T-cell (primary cell): ENCODE measurements at places on chromosomes 13 and 19. TPM values are rescaled to one million over a fixed set of nuclear protein-coding genes. Genes with fewer than 3 reads are reported as not detected.

DNA sequence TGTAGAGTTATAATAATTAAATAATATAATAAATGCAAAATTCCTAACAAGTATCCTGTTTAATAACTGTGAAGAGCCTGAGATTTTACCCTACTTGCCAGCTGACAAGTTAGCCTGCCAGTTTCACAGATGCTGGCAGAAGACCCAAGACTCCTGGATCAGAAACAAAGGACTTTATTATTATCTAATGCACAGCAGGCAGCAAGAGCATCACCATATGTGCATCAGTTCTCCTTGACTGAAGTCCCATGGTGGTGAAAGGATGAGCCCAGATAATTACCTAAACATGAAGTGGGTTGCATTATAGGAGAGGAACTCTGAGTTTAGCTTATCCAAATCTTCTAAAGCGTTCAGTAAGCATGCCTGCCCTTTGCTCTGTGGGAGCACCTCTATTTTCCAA, 39.1 kb upstream of the MTIF3 start:
- DNase-seq, result no peak
- no peaks in the 10 kb centered on the region for H3K27me3 ChIP-seq

LILRB2 gene
- 0.46 TPM for total RNA-seq

DNA sequence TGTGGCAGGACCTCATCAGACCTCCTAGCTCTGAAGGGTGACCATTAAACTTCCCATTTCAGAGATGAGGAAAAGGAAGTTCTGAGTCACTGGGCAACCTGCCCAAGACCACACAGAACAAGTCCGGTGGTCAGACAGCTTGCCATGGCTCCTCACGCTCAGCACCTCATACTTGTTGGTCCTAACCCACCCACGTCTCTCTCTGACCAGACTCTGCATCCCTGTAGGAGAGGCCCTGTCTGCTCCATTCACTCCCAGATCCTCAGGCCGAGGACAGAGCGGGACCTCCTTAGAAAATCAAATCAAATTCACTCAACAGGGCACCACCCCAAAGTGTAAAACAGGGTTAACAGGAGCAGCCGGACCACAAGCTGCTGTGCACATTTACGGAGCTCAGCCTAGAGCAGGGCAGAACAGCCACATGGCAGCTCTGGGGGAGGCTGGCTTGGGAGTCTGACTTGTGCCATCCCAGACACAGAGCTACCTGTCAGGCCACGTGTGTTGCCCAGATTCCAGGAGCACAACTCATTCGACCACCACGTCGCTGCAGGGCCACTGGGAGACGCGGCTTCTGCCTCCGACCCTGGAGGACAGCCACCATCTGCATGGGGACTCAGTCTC, 1.7 kb downstream of the MIER2 start:
- H3K36me3 ChIP-seq, result no peaks in the 10 kb centered on the region
- no peak overlapping the region for H3K4me3 ChIP-seq
- no peak for DNase-seq
- H3K4me1 ChIP-seq, result peaks cover 38% of the 10 kb centered on the region

GRCh38 chr19:45451131-45451849, 16.5 kb upstream of the FOSB start:
- peaks cover 8% of the 10 kb centered on the region for H3K4me1 ChIP-seq
- H3K27ac ChIP-seq, result peak overlapping the region; percentile 99
- no peaks in the 10 kb centered on the region for H3K27me3 ChIP-seq
- no peaks in the 10 kb centered on the region for H3K36me3 ChIP-seq

DNA sequence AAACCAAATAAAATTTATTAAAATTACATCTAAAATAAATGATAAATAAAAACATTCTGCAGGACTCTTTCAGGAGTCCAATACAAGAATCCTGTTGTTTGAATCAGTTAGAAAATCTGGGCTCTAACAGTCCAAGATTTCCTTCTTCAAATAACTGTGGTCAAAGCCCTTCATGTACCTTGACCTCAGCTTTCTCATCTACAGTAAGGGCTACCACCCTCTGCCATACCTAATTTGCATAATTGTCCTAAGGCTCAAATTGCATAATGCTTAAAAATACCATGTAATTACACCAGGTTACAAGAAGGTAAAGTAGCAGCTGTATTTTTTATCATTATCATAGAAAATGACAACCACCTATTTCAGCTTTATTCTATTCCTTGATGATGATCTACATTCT, 54.3 kb downstream of the XPO4 start:
- H3K27me3 ChIP-seq, result no peaks in the 10 kb centered on the region
- no peak overlapping the region for H3K4me3 ChIP-seq
- DNase-seq, result no peak
- H3K36me3 ChIP-seq, result peaks cover 4% of the 10 kb centered on the region
- no peaks in the 10 kb centered on the region for H3K4me1 ChIP-seq

LILRB1 gene
- 7.0 TPM for total RNA-seq

- H3K4me3 ChIP-seq, result no peak overlapping the region
- no peaks in the 10 kb centered on the region for H3K27me3 ChIP-seq
- no peaks in the 10 kb centered on the region for H3K36me3 ChIP-seq
- DNase-seq, result no peak
Measured at GRCh38 chr13:50379584-50379983, 364.3 kb downstream of the KCNRG start.

DNA sequence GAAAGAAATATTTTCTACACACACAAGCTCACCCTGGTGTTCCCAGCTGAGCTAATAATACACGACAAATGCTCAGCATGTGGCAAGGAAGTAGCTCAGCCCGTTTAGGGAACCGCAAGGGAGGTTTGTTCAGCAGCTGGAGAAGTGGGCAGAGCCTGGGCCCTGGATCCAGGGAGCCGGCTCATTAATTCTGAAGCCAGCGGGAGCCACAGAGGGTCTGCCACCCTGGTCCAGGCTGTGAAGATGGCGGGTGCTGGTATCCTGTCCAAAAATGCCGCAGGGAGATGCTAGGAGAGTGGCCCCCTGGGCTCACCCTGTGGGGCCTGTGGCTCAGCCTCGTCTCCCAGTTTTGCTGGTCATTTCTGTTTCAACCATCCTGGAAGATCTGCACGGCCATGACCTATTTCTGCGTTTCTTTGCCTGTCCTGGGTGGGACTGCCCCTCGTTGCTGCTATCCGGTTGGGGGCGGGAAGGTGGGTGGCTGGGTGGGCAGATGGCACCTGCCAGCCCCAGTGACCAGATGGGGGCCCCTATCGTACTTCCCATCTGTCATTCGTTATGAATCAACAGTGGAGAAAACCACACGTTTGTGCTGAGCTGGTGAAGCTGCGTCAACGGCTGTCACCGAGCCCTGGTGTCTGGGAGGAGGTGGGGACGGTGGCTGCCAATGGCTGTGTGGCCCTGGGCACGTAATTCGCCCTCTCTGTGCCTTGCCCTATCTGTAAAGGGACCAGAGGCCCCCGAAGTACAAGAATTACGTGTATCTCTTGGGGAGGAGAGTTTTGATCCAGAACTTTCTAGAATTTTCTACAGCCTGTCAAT, 2.7 kb upstream of the GNA15 start:
- H3K36me3 ChIP-seq, result no peaks in the 10 kb centered on the region
- peak overlapping the region; percentile 51 for H3K4me3 ChIP-seq
- peak overlapping the region; percentile 75 for H3K27ac ChIP-seq
- H3K4me1 ChIP-seq, result peaks cover 9% of the 10 kb centered on the region

DNA sequence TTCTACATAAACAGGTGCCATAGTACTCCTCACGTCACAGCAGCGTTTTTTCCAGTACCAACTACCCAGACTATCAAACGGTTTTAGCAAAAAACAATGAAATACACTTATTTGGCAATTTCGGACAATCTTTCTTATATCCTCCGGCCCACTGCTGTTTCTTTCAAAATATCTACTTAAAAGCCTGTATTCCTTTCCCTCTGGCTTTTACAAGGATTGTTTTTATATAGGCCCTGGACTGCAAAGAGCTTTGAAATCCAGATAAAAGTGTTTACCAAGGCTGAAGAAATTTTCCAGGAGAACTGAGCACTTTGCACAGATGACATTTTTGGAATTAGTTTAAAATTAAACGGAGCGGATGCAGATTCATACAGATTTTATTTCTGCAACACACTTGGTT, 255.9 kb upstream of the STARD13 start:
- peak overlapping the region; percentile 64 for H3K4me3 ChIP-seq
- H3K27ac ChIP-seq, result peak overlapping the region; percentile 99
- peaks cover 29% of the 10 kb centered on the region for H3K4me1 ChIP-seq
- no peaks in the 10 kb centered on the region for H3K36me3 ChIP-seq
- DNase-seq, result no peak

FTL gene
- 748 TPM for total RNA-seq

SEMA6B gene
- not detected for total RNA-seq

DNA sequence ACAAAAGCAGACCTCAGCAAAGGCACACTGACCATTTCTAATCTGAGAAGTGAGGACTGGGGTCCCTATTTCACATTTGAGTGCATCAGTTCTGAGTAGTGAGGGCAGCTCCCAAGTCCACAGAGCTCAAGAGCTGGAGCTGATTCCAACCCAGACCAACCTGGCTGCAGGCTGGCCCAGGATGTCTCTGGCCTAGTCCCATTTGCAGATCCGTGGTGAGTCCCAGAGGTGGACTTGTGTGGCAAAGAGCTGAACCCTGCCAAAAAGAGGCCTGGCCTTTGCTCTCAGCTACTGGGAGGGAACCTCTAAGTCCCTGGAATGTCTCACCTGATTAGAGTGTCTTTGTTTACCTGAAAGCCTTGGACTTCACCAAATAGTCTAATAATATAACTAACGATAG, 14.6 kb downstream of the SIGLEC7 start:
- no peak overlapping the region for H3K4me3 ChIP-seq
- peaks cover 17% of the 10 kb centered on the region for H3K27me3 ChIP-seq
- H3K36me3 ChIP-seq, result no peaks in the 10 kb centered on the region

DNA sequence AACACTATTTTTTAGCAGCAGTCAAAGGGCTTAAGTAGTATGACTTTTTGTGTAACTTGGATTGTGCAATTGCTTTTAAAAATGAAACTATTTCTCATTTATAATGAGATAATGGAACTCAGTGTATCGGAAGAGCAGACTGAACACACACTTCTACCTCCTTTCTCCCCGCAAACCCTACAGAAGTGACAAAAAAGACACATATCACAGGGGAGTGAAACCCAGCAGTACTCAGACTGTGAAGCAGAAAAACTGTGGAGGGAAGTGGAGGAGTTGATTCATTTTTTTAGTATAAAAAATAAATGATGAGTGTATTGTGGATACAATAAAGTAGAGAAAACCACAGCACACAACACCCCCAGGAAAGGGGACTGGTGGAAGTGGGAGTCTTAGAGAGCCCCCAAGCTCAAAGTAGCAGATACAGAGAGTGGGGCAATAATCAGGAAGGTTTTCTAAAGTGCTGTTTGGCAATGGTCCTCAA, 9.7 kb downstream of the LPAR6 start:
- H3K27me3 ChIP-seq, result no peaks in the 10 kb centered on the region
- H3K27ac ChIP-seq, result peak overlapping the region; percentile 76
- no peaks in the 10 kb centered on the region for H3K36me3 ChIP-seq
- no peak for DNase-seq
- H3K4me1 ChIP-seq, result peaks cover 26% of the 10 kb centered on the region

APLP1 gene
- total RNA-seq, result 0.35 TPM

- H3K27ac ChIP-seq, result no peak overlapping the region
- H3K4me1 ChIP-seq, result no peaks in the 10 kb centered on the region
- H3K27me3 ChIP-seq, result no peaks in the 10 kb centered on the region
- no peak overlapping the region for H3K4me3 ChIP-seq
- DNase-seq, result no peak
- H3K36me3 ChIP-seq, result peaks cover 5% of the 10 kb centered on the region
Measured at GRCh38 chr19:38079926-38080380, 144.1 kb downstream of the DPF1 start.

DNA sequence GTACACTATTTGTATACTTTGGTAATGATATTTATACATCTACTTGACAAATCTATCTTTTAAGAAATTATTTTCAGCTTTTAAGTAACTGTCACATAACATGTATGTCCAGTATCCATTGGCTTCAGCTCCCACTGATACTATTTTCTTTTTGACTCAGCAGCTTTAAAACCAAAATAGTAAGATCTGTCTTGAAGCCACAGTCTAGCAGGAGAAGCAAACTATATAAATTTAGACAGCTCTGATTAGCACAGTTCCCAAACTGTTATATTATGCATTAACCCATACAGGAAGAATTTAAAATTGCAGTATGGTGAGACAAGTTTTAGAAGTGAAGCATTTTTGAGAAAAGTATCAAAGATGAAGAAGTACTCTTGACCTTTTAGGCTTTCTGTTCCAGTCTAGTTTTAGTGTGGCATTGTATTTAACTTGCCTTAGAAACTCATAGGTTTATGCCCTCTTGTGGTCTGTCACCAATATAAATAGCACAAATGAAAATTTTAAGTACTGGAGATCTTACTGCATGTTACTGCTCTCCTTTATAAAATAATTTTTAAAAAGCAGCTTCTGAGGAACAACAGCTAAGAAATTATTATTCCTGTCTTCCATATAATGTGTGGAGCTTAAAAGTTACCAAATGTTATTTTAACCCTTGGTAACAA, 24.7 kb downstream of the URI1 start:
- H3K36me3 ChIP-seq, result no peaks in the 10 kb centered on the region
- H3K4me1 ChIP-seq, result peaks cover 28% of the 10 kb centered on the region
- no peak overlapping the region for H3K27ac ChIP-seq
- no peaks in the 10 kb centered on the region for H3K27me3 ChIP-seq
- no peak overlapping the region for H3K4me3 ChIP-seq

GJA3 gene
- 0.93 TPM for total RNA-seq

RXFP2 gene
- not detected for total RNA-seq

- H3K27me3 ChIP-seq, result no peaks in the 10 kb centered on the region
- H3K36me3 ChIP-seq, result no peaks in the 10 kb centered on the region
- no peak overlapping the region for H3K27ac ChIP-seq
- no peak for DNase-seq
- no peaks in the 10 kb centered on the region for H3K4me1 ChIP-seq
Measured at GRCh38 chr13:48906200-48906599, 69.5 kb upstream of the FNDC3A start.
